ENCODE measurements at places on chromosomes 6 and 20. TPM values are rescaled to one million over a fixed set of nuclear protein-coding genes. Genes with fewer than 3 reads are reported as not detected.

DNA sequence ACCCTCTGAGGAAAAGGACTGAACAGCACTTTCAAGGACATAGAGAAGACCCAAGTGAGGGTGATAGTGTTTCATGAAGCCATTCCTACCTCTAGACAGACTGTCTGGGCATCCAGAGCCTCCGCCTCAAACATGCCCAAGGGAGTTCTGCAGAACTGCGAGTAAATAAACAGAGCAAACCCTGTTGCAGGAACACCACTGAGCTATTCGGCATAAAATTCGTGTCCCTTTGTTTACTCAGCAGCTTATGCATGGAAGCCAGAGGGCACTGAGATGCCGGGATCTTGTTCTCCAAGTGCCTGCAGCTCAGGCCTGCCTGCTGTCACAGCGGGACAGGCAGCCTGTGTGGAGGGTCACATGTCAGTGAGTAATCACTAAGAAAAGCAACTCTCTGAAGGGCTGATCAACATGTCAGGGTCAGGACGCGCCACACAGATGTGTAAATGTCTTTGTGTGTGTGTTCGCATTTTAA lies 164.9 kb upstream of the HEY2 start:
- no peak for DNase-seq

The BCAS4 gene
- 13.6 TPM for total RNA-seq

GRCh38 chr6:154510144-154510905 lies at the start of gene CNKSR3:
CNKSR3 (minus strand) TSS chr6:154510685; CDS start chr6:154510114, 571 bp downstream.
- DNase-seq = no peak

DNA sequence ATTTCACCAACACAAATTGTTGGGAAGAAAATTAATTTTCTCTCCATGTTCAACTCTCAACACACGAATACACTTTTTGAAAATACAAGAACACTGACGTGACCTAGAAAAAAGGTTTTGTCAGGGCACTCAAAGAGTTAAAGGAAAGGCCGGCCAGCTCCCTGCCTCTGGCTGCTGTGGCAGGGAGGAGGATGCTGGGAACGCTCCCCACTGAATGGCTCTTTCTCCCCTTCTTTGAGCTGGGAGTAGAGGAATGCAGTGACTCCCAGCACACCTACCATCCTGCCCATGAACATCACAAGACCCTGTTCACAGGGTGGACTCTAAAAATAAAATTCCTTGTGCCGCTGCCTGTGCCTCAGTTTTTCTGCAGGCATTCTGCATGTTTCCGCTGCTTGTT lies 47.0 kb downstream of the MAP3K5 start:
- no peak for DNase-seq

The CFAP61 gene
- not detected for total RNA-seq

The SLC35A1 gene
- total RNA-seq = 8.5 TPM

- DNase-seq = no peak
These were observed 73.3 kb downstream of the IGF2R start for GRCh38 chr6:160042014-160042773.

The COMMD7 gene
- 23.3 TPM for total RNA-seq

GRCh38 chr6:27532820-27533538 lies 60.1 kb upstream of the ZNF184 start:
- no peak for DNase-seq

GRCh38 chr6:44737341-44737740 lies 349.8 kb downstream of the CDC5L start:
- DNase-seq = no peak

The PARD6B gene
- total RNA-seq = 8.4 TPM

DNA sequence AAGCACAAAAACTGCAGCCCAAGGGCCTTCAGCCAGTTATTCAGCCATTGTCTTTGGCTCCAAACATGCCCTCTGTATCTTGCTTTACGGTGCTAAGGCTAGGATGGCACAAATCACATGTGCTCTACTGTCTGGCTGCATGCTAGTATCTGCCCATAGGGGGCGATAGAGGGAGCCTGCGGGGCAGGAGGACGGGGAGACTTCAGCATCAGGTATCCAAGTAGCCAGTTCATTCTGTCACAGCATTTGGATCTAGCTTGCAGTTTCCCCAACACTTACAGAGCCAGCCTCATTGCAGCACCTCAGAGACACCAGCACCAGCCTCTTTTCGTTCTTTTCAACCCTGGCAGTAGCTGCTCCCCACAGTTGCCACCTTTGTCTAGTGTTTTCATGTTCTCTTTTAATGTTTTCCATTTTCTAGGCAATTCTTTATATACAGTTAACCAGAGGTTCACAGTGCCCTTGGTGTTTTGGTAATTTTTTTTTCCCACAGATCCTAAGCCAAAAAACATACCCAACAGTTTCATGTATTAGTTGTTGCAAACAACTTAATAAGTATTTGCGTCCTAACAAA lies 705.9 kb downstream of the PTPRT start:
- no peak for DNase-seq

DNA sequence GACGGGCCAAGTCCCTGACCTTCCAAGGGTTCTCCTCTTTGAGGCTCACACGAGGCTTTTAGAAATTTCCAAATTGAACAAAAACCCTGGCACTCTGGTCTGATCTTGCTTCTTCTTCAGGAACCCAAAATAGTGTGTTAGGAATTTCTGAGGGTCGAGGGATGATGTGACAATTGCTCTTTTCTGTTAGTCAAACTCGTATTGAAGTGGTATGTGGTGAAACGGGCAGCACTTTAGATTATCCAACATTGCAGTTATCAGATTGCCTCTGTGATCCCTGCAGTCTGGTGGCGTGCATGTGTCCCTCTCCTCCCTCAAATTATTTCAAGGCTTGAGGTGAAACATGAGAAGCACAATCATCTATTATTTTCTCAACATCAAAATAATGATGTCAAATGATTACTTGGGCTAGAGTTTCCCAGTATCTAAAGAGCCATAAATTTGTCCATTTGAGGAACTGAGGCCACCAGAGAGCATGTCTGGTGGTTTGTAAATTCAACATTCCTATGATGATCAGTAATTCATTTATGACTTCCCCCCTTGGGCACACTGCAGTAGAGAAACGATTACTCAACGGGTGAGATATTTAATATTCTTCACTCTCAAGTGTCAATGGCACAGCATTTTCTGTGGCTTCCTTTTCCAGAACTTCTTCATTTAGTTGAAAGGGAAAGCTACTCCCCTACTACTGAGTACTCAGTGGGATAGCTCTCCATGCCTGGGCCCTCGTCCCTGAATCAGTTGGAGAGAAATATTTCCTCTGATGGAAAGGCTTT lies 308.6 kb upstream of the MAP3K7 start:
- no peak for DNase-seq

DNA sequence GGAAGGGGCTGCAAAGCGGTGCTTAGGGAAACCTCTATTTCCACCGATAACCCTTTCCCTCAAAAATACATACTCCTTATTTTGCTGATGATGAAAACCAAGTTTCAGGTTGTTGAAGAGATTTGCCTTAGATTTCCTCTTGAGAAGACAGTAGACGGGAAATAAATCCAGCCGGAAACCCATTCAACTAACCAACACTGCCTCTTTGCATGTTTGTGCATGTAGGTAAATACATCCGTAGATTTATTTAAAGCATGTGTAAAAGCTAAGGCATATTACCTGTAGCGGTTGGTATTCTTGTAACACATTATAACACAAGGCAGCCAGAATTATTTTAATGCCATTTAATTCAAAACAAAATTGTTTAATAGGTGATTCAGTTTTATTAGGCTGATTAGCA lies 136.3 kb upstream of the SLC22A23 start:
- no peak for DNase-seq

DNA sequence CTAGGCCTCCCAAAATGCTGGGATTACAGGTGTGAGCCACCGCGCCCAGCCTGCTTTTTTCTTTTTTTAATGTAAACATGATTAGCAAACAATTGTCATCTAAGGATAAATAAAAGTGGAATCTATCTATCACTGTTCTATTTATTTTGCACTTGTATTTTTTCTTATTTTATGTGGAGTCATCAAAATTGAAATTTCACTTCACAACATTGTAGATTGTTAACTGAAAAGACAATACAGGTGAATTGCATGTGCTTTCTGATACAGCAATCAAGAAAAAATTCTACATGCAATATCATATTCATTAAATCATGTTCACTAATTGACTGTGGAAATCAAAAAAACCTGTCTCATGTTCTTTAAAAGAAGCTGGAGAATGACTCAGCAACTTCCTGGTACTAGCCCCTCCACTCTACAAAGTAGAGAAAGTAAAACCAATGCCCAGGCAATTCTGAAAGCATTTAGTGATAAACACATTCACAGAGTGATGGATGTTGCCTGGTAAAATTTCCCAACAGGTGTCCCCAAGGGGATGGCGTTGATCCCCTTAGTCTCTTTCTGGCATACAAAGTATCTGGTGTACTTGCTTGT lies 10.7 kb upstream of the RFX6 start:
- no peak for DNase-seq

GRCh38 chr20:63175038-63175895 lies 40.7 kb downstream of the YTHDF1 start:
- DNase-seq = no peak

DNA sequence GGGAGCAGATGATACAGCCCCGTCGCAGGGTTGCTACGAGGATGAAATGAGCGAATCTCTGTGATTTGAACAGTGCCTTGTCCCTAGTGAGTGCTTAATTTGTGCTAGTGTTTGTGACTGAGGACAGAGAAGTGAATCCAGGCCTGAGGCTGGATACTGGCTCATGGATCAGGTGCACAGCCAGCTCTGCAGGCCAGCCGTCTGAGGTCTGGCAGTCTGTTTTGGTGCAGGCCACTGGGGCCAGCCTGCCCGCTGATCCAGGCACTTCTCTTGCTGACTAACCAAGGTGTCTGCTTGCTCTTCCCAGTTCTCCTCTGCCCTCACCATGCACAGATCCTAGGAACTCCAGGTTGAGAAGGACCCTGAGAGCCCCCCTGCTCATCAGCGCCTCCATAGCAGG lies 181.0 kb downstream of the LRFN2 start:
- no peak for DNase-seq

The MYO6 gene
- total RNA-seq = 0.92 TPM

The DAAM2 gene
- not detected for total RNA-seq

- no peak for DNase-seq
These were observed 5.2 kb upstream of the CEBPB start for GRCh38 chr20:50185426-50185825.

DNA sequence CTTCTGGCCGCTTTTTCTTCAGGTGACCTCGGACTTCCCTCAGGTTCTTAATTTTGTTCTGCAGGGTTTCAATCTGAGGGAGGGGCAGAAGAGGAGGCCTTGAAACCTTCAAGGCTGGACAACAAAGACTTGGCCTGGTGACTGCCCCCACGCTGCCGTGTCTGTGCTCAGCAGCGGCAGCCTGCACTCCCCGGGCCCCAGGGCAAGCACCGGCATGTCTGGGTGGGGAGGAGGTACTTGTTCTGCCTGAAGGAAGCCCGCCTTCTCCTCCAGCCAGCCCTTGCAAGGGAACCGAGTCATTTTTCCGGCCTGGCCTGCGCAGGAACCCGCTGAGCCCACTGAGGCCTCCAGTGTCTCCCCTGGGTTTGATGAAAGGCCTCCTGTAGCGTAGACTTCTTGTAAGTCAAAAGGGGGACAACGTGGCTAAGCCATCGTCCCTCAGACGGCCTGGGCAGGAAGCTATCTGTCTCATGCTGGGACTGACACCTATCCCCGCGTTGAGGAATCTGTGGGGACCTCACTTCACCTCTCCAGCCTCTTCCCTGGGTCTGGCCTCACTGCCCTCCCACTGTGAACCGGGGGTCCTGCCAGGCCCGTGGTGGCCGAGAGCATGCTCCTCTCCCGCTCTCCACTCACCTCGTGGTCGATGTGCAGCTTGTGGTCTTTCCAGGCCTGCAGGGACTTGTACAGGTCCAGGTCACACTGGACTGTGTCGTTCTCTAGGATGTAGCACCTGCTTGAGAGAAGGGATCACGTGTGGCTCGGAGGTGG lies 119.9 kb downstream of the SULF2 start:
- no peak for DNase-seq

The MAP3K4 gene
- total RNA-seq = 49.0 TPM

The RFX6 gene
- total RNA-seq = not detected

GRCh38 chr20:17854307-17854903 lies 114.2 kb downstream of the SNX5 start:
- no peak for DNase-seq

- DNase-seq = no peak
These were observed 23.8 kb upstream of the SYNDIG1 start for GRCh38 chr20:24445510-24446170.

GRCh38 chr6:168136622-168137021 lies 57.6 kb upstream of the FRMD1 start:
- no peak for DNase-seq

GRCh38 chr6:35402136-35402855 lies 49.8 kb upstream of the FANCE start:
- no peak for DNase-seq

The FKBP1C gene
- total RNA-seq = 2.5 TPM

The TPBG gene
- 0.19 TPM for total RNA-seq

DNA sequence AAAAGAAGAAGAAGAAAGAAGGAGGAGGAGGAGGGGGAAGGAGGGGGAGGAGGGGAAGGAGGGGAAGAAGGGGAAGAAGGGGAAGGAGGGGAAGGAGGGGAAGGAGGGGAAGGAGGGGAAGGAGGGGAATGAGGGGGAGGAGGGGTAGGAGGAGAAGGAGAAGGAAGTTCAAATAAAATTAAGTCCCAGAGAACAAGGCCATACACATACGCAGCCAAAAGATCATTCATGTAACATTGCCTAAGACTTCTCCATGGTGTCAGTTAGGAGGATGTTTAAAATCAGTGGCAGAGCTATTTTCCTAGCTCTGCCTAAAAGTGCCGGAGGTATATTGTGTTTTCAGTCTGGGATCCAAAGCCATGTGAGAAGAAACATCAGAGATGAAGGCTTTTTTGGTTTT lies 75.8 kb downstream of the PLCB4 start:
- no peak for DNase-seq

DNA sequence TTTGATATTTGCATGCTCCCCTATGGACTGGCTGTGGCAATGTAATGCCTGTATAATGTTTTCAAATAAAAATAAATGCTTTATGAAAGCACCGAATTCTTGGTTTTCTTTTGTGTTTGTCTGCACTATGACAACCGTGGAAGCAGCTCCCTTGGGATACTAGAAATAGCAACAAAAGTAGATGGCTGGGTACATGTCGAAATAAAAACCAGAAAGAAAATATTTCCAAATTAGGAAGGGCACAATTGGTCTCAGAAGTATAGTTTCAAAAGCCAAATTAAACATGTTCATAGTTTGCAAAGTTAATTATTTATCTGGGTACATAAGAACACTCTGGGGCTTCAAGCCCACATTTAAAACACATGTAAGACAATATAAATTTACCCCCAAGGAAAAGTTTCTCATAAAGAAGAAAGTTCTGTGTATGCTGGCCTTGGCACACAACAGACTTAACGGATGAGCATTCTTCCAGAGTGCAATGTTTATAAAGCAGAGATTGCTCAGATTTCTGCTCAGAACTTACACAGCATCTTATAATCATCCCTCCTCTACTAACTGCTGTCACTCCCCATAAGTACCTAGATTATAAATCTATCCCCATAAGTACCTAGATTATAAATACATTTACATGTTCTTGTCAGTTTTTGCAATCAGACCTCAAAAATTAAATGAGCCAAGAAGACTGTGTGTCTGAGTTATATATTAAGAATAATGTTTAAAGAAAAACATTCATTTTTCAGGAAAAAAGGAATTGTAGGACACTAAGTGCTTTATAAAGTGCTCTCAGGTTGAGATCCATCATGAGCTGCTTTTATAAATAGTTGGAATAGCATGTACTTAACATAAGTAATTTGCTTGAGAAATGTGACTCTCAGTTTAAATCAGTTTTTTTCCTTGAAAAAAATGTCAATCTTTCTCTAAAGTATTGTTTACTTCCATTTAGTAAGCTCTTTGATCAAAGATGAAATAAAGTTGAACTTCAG lies 230.2 kb upstream of the PLN start:
- DNase-seq = no peak

Data from activated T-cell treated with anti-CD3 and anti-CD28 coated beads, Interleukin-2, amount 50 U/mL, for 4 hours (primary cell).